NCI-H1092 treated with DMSO at 0.1 percent for 48 hours (cell line): ENCODE measurements at places on chromosomes 2 and 18.

DNA sequence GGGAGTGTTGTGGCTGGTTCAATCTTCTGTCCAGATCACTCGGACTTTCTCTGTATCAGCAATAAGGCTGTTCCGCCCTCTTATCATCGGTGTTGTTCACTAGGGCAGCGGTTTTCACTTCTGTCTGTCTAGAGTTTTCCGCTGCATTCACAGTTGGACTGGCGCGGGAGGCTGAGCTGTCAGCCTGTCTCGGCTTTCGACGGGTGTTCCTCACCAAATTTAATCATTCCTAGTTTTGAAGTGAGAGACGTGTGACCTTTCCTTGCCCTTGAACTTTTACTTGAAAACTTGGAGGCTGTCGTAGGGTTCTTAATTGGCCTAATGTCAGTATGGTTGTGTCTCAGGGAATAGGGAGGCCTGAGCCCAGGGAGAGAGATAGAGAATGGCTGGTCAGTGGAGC is 108.3 kb downstream of the NFATC1 start:
- DNase-seq: no peak

GRCh38 chr2:9638532-9638931 is 7.7 kb upstream of the YWHAQ start:
- no peak for DNase-seq

- DNase-seq: no peak
These were observed 168.5 kb downstream of the CELF4 start for GRCh38 chr18:37396971-37397720.

- DNase-seq: no peak
These were observed 47.8 kb downstream of the PRELID3A start for GRCh38 chr18:12455496-12455895.

DNA sequence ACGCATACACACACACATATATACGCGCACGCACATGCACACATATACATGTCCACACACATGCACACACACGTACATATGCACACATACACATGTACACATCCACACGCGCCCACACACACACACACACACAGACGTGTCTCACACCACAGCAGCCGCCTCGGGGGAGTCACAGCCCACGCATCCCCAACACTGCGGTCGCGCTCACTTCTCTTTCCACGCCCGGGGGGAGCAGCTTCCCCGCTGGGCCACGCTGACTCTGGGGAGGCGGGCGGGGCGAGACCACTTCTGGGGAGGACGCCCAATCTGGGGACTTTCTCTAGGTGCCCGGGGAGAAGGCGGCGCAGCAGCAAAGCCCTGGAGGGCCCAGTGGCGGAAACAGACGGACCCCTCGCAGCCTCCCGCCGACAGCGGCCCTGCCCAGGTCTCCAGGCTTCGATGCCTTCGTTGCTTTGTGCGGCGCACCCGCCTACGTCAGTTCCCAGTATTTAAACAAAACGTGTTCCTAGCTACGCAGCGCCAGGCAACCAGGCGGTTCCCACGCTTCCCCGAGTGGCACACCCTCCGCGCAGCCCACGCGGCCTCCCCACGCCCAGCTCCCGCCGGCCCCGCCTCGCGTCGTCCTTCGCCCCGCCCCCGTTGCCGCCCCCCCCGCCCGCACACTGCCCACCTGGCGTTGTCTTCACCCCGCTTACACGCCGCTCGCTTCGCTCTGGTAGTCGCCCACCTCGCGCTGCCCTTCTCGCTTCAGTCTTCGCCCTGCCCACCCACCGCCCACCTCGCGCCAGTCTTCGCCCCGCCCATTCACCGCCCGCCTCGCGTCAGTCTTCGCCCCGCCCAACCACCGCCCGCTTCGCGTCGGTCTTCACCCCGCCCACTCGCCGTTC is 810 bp upstream of the RBFA start:
- DNase-seq: no peak

DNA sequence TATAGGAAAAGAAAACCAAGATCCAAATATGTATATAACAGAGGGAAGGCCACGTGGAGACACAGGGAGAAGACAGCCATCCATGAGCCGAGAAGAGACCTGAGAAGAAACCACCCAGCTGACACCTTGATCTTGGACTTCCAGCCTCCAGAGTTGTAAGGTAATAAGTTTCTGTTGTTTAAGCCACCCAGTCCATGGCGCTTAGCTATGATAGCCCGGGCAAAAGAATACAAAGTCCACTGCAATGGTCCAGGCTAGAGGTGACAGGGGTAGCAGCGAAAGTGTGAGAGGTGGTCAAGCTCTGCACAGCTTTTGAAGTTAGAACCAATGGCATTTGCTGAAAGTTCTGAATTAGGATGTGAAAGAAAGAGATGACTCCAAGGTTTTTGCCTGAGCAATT is 2.8 kb downstream of the MYOM1 start:
- DNase-seq: no peak
